ENCODE measurements at places on chromosomes 1 and 21. TPM values are rescaled to one million over a fixed set of nuclear protein-coding genes. Genes with fewer than 3 reads are reported as not detected.
A peak's percentile ranks its signal among the peaks of the same experiment; 100 is the strongest.

DNA sequence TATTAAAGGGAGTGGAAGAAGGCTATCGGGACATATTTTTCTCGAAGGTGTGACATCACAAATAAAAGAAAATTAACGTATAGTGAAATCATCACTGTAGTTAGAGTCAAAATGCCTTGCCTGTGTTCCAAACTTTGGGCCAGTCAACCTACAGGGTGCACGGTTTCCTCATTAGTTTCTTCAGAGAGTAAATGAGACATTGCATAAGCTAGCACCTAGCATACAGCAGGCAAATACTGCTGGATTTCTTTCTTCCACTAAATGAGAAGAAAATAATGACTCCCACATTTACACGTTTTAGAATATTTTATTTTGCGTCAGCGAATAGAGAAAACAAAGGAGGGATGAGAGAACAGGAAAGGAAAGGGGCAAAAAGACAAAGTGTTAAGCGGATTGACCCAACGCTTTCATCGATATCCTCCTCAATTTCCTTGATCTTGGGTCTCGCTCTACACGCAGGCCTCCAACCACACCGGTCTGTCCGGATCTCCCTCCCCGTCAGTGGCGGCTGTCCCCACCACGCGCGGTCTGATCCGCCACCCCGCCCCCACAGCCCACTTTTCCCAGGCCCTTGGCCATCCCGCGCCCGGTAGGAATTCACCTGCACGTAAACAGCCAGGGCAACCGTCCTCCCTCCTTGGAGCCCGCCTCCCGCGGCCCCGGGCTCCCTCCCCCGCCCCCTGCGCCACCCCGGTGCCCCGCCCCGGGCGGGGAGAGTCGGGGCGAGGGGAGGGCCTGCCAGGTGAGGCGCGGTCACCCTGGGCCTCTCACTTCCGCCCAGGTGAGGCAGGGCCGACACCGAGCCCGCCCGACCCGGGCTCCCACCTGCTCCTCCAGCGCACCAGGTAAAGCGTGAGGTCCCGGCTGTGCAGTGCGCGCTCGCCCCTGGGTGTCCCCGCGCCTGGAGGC is at the start of gene PATJ:
Gene PATJ, plus strand, starts transcription at position 770 of the 909 bp plus-strand sequence. CDS start 20,413 bp downstream, outside the sequence.
- DNase-seq, result peak; percentile 92

The PITHD1 gene
- 75.8 TPM for total RNA-seq

The NCF2 gene
- 9.8 TPM for total RNA-seq

- DNase-seq, result no peak
These were observed 232.9 kb upstream of the USP25 start for GRCh38 chr21:15496911-15497310.

DNA sequence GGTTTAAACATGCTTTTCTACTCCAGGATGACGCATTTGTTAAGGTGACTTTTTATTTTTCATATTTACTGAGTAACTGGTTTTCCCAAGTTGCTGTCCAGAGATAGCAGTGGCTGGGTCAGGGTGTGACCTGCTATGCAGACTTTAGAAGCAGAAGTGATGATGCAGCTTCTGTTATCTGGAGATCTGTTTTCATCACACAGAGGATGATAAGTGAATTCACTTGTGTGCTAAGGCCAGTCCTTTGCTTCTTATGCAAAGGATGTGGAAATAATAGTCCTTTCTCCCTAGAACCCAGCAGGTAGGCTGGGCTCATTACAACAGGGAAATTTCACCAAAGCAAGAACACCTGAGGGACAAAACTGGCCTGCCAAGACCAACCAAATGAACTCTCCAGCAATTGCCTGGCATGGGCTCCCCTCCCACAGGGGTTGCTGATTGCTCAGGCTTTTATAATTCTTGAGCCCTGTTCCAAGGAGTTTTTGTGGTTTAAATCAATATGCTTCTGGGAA is 97.8 kb upstream of the LPGAT1 start:
- DNase-seq, result no peak

The SPRR1A gene
- total RNA-seq, result not detected

DNA sequence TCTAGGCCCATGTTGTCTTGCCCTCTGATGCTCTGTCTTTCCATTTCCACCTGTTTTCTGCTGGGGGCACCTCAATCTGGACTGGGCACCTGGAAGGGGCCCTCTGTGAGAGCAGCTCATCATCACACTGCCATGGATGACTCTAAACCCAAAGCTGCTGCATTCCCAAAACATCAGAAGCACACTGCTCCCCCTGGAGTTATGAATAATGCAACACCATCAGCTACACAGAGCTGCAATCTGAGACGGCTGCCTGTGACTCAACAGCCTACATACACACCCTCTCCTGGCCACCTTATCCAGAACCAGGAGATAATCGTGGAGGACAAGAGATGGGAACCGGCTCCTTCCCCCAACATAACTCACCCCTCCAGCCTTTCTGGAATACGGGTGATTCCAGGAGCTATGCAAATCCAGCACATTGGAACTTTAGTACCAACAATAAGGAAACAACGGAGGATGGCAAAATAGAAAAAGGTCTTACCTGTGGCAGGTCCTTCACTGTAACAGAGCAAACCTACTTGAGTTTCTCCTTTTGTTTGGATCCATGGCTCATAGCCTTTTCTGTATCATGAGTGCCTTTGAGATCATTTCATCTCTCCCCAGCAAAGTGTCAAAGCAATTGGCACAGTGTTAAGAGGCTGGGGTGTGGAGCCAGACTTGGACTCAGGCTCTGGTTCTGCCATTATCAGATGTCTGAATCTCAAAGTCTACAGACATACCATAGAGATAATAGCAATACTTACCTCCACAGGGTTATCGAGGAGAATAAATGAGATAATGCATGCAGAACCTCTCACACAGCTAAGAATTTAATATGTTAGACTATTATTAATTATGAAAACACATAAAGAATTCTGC is 29.3 kb downstream of the AK2 start:
- DNase-seq, result no peak

GRCh38 chr1:32393832-32394140 is 455 bp downstream of the BSDC1 start:
- DNase-seq, result peak; percentile 53
